ENCODE measurements at places on chromosomes 5 and 9.
A peak's percentile ranks its signal among the peaks of the same experiment; 100 is the strongest.

- DNase-seq: no peak
Observed at GRCh38 chr5:73950441-73950873, 324.5 kb downstream of the ARHGEF28 start.

- DNase-seq: no peak
Observed at GRCh38 chr9:6680797-6681146, 35.2 kb upstream of the GLDC start.

DNA sequence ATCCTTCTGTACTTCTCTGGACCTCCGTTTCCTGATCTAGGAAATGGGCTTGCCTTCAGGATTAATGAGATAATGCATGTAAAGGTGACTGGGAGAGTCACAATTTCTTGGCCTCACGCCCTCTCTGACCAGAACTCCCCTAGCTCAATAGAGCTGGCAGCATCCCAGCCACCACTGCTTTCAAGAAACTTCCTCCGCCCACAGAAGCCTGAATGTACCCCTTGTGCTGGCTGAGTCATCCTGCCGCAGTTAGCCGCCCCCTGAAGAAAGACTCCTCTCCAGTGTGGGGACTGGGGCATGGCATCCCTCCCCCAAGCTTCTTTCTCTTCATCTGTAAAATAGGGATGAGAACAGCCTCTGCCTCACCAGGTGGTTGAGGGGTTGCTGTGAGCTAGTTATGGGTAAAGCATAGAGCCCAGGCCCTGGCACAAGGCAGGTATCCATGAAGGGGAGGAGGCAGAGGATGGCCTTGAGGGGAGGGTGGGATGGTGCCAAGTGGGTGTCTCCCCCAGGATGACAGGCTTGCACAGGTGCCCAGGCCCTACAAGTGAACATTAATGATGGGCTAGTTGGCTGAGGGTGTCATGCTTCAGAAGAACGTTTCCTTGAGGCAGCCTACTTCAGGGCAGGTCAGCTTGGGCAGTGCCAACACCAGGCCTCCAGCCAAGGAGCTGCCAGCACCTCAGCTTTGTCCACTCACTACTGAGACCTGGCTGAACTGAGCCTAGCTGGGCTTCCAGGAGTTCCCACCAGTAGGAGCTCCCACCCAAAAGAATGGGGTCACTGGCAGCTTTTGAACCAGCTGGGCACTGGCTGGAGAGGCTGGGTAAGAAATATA is 3.4 kb downstream of the PDLIM4 start:
- peak; percentile 43 for DNase-seq

DNA sequence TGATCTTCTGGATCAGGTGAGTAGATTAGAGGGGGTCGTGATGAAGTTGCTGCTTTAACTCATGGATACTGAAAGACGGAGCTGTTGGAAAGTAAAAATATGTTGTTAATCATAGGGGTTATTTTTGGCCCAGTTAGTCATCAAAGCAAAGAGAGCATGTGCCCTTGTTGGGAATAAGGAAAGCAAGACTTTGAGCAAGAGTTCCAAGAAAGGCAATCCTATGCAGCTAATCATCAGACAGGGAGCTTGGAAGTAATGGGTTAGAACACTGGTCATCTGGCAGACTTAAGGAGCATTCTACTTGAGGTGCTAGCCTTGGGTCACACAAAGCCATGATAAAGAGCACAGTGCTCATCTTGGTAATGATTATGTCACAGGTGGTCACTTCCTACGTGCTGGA is 18.3 kb downstream of the ASPN start:
- peak; percentile 80 for DNase-seq

DNA sequence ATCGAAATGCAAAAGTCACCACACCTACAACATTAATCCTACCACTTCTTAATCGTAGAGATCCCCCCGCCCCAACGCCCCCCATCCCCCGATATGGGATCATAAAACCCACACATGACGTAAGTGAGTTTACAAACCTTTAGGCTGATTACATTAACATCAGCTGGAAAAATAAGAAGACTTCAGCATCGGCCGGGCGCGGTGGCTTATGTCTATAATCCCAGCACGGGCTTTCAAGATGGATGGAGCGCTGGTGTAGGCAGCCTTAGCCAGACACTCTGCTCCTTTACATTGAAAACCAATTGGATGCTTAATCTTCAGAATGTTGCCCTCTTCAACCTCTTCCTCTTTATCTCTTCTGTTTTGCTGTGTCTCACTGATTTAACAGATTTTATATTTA is 1376.0 kb downstream of the MAT2B start:
- DNase-seq: no peak

- no peak for DNase-seq
Observed at GRCh38 chr5:83517072-83517687, 45.6 kb downstream of the VCAN start.

- no peak for DNase-seq
Observed at GRCh38 chr9:128593039-128593438, 40.7 kb downstream of the SPTAN1 start.

DNA sequence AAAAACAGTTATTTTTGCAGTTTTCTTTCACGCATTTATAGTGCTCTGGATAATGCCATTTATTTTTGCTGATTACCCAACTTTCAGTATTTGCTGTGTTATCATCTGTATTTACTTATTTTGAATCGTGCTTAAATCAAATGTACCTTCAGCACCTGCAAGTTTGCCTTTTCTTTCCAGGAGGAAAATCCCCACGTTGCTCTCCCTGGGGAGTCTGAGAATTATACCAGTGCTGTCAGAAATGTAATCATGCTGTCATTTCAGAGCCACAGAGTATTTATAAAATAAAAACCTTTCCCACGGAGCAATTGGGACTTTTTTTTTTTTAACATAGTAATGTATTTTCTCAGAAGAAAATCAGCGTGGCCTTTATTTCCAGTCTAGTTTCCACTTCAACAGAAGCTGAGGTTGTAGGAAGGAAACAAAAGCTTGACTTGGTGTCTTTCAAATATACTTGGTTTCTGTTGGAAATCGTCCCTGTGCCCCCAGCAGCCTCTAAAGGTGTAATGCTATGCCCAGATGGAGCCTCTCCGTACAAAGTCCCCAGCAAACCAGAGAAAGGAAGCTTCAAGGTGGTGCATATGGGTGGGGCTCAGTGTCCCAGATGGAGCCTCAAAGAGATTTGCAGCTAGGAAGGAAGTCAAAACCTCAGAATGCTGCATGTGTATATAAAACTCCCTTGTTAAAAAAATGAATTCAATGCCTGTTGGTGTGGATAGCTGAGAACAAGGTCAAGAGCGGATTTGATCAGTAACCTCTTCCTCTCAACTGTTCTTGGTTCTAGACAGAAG is 2.1 kb downstream of the GPR150 start:
- DNase-seq: no peak

- no peak for DNase-seq
Observed at GRCh38 chr5:139639619-139640380, 8.3 kb upstream of the CXXC5 start.
